AG20443 (cell line): ENCODE measurements at places on chromosomes 1 and 21.

DNA sequence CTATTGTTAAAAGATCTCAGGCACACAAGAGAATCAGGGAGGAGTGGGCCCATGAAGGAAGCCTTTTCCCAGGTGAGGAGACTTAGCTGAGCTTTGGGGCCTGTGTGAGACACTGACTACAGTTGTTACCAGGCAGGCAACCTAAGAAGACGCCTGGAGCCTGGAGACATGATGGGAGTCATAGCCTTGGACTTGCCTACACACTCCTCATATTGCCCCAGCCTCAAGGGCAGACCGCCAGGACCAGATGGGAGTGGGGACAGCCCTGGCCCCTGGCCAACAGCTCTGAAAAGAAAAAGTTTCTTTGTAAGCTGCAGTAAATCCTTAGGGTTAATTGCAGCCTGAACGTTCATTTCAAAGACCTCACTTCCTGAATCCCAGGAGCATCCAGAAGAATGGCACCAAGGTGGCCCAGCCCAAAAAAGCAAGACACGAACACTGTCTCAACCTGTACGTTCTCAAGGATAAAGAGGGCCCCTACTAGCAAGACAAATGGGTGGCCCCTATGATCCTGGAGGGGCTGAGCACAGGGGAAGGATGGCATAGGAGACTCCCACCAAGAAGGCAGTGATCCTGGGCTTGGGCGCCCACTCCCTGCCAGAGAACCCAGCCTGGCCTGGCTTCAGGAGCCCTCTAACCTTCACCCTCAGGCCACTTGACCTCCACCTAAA, 33.2 kb upstream of the BTG2 start:
- no peak for DNase-seq

GRCh38 chr1:145960468-145961108, 2.8 kb upstream of the LIX1L start:
- peak; percentile 62 for DNase-seq

DNA sequence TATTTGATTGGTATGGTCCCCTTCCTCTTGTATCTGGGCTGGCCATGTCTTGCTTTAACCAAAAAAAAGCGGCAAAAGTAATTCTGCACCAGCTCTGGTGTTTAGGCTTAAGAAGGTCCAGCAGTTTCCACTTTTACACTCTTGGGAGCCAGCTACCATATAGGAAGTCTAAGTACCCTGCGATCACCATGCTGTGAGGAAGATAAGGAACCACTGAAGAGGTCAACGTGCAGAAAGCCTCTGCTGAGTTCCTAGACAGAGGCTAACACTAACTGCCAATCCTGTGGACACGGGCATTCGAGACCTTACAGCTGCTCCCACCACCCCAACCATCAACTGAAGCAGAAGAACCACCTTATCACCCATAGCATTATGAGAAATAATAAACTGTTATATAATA, 331.4 kb downstream of the VAV3 start:
- DNase-seq: no peak

GRCh38 chr1:204574016-204574864, 58.0 kb downstream of the MDM4 start:
- DNase-seq: no peak

DNA sequence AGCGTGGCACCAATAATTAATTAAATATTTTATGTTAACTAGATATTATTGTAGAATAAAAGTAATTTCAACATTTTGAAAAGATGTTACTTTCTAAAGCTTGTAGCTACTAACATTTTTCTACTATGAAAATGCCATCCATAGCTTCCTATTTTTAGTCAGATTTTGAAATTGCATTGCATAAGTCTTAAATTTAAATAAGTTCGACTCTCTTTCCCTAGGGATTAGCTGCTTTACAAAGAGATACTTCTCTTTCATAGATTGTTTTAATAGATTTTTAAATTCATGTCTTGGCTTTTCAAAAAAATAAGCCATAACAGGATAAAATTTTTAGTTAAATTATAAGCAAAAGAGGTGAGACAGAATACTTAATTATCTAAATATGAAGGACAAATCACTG, 1279.6 kb downstream of the KCNT2 start:
- no peak for DNase-seq

- no peak for DNase-seq
Observed at GRCh38 chr1:1594602-1595260, 5.2 kb downstream of the FNDC10 start.
